Fibroblast of skin of scalp (primary cell): ENCODE measurements at places on chromosomes 12 and 14.

DNA sequence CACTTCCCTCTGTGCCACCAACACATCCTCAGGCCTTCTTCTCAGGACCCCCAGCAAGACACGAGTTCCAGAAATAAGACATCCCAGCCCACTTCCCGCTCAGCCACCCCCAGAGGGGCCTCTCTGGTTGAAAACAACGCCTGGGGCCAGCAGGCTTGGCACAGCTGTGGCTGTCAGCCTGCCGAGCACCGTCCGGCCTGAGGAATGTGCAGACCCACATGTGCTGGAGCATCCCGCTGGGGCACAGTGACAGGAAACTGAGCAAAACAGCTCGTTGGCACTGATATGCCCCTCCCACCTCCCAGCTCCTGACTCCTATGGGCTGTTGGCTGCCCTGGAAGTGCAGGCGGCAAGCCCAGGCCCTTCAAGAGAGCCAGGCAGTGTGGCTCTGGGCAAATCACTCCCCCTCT is 1.4 kb downstream of the SYNE3 start:
- peak; percentile 85 for DNase-seq

DNA sequence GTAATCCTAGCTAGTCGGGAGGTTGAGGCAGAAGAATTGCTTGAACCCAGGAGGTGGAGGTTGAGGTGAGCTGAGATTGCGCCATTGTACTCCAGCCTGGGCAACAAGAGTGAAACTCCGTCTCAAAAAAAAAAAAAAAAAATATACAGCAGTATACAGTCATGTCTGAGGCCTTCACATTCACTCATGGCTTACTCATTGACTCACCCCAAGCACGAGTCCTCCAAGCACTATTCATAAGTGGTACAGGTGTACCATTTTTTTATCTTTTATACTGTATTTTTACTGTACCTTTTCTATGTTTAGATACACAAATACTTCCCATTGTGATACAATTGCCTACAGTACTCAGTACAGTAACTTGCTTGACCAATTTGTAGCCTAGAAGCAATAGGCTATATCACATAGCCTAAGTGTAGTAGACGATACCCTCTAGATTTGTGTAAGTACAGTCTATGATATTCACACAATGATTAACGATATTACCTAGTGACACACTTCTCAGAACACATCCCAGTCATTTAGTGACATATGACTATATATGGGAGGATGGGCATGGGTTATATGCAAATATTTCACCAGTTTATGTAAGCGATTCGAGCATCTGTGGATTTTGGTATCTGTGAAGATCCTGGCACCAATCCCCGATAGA is 12.2 kb downstream of the LLPH start:
- DNase-seq: no peak

- no peak for DNase-seq
Observed at GRCh38 chr12:32989705-32990104, 93.1 kb upstream of the PKP2 start.

GRCh38 chr14:92520102-92521057 is 6.8 kb downstream of the RIN3 start:
- no peak for DNase-seq

GRCh38 chr14:38786921-38787320 is 316.1 kb downstream of the SEC23A start:
- no peak for DNase-seq

DNA sequence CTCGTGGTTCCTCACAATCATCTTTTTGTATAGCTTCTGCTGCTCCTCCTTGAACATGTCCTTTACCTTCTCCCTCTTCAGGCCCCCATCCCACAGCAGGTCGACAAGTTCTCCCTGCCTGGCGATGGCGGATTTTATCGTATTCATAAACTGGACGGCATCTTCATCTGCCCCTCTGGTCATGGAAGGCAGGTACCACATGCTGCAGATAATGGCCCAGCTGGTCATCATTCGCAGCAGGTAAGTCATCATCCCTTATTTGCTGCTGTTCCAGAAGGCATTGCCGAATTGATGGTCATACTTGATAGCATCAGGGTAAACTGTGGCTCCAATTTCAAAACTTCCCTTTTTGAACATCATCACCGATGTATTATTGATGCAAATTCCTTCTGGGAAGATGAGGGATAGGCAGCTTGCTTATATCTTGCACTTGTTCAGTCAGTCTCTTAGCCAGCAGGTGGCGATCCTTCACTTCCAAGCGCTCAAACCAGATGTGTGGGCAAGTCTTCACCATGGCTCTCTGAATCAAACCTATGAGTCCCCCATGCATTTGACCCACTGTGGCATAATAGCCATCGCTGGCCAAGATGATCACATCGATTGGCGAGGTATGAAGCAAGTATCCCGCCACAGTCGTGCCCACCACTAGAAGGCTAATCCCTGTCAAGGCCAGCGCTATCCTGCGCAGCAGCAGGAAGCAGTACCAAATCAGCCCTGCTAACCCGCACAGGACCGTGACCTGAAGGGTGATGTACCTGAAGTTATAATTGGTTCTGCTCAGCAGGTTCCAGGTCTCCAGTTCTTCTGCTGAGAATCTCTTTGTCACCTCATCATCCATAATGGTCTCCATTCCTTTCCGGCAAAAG is 381.5 kb upstream of the STXBP6 start:
- no peak for DNase-seq

- no peak for DNase-seq
Observed at GRCh38 chr14:92175811-92176210, 54.0 kb downstream of the CPSF2 start.

- DNase-seq: no peak
Observed at GRCh38 chr14:76917745-76918255, 91.6 kb downstream of the LRRC74A start.

DNA sequence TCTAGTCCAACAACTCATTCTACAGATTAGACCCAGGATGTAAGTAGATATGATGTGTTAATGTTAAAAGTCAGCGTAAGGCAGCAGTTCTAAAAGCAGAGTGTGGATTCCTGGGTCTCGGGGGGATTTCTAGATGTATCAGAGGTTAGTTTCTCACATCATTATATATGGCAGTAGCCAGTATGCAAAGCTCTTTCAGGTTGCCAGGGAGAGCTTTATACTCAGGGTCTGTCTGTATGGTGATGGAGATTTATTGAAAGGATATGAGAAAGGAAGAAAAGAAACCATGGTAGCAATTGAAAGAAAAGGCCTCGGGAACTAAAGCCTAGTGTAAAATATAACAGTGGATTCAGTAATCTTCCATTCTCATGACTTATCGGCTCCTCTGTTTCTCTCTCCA is 26.2 kb upstream of the PAWR start:
- no peak for DNase-seq

DNA sequence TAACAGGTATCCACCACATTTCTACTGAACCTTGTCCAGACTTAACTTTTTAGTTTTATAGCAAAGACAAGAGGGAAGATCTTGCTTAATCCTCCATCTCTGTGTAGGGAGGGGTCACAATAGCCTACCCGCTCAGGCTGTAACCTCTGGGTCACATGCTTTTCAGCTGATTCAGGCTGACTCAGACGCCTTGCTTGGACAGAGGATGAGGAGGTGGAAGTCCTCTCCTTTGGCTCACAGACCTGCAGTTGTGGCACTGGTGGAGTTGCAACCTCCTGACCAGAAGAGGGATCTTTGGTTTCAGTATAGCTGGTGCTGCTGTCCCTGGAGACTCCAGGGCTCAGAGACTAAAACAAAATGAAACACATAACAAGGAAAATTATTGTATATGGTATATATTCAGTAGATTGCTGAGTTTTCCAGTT is 16.2 kb downstream of the ACIN1 start:
- peak; percentile 86 for DNase-seq

GRCh38 chr12:53695152-53696145 is 19.6 kb upstream of the ATP5MC2 start:
- peak; percentile 61 for DNase-seq

DNA sequence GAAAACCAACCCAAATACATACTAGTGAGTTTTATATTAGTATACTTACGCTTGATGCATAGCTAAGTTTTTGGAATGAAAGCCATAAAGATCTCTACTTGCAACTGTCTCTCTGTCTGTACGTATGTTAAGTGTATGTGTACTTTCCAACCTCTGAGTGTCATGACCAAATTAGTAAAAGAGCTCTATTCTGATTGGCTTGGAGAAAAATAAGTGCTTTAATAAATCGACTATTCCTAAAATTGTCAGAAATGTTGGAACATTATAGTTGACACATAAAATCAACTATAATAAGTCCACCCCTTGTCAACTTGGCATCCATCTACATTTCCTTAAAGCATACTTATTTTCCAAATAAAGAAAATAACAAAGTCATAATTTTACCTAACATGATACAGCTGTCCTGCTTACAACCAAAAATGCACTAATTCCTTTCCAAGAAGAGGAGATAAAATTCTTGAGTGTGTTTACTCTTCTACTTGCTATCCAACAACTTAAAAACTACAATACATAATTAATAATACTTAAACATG is 507.4 kb upstream of the ATP2B1 start:
- no peak for DNase-seq

DNA sequence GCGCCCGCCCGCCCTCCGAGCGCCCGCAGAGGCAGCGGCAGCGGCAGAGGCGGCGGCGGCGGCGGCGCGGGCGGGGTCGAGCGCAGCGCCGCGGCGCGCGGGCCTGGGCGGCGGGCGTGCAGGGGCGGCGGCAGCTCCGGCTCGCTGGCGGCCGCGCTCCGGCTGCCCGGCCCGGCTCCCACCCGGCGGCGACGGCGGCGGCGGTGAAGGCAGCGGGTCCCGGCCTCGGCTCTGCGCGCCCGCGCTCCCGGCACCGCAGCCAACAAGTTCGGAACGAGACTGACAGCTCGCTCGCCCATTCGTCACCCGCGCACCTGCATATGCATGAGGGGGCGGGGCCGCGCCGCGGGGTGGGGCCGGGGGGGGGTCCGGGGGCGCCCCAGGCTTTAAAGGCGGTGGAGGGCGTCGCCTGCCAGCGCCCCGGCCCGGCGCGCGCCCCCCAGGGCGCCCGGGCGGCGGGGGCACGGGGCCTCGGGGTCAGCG is at the start of gene JAG2:
TSS of gene JAG2 (minus strand) at position 281 of the 483 bp plus-strand sequence. CDS start 356 bp downstream, outside the sequence.
- no peak for DNase-seq

GRCh38 chr12:21054334-21054733 is 76.7 kb upstream of the SLCO1B1 start:
- DNase-seq: peak; percentile 5

DNA sequence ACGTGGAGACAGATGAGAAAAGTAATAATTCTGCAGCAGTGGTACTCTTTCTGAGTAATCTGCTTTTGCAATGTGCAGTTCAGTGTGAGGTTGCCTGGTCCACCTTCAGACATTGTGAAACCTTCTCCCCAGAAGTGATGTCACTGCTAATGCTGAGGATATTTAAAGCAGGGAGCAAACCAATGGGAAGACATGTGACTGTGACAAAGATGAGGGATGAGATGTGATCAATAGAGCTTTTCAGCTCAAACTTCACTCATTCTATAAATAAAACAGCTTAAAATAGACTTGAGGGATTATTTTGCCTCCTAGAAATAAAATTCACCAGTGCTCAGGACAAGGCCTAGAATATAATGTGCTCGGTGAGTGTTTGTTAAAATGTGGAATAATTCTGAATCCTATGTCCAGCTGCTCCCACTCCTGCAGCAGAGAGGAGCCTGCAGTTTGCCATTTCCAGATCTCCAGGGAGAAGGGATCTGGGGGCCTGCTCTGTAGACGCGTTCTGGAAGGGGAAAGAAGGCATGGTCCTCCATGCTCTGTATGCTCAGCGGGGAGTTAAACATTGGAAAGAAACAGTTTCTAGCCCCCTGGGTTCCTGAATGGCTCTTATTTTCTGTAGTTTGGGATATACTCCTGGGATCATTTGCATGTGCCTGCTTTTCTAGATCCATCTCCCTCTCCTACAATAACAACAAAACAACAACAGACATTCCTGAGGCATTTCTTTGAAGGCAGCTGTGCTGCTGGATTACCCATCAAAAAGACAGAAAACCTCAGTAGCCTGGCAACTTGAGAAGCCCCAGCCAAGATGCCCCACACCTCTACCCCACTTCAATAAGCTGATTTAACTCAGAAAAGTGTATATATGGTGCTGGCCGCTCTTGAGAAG is 8.9 kb downstream of the SLC7A8 start:
- no peak for DNase-seq

DNA sequence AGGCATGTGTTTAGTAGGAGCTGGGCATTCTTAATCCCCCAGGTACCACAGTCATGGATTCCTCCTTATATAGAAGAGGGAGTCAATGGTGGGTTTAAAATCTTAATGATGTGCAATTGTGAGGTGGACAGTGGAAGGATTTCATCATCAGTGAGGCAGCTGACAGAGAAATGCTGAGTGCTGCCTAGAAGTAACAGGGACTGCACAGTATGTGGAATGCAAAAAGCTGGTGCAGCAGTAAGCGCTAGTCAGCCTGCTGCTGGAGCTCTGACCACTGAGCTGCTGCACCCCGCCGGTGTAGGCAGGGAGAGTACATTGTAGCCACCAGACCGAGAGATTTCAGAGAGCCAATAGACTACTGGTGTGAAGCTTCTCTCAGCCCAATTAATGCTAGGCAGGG is 80.5 kb upstream of the DACT1 start:
- no peak for DNase-seq

DNA sequence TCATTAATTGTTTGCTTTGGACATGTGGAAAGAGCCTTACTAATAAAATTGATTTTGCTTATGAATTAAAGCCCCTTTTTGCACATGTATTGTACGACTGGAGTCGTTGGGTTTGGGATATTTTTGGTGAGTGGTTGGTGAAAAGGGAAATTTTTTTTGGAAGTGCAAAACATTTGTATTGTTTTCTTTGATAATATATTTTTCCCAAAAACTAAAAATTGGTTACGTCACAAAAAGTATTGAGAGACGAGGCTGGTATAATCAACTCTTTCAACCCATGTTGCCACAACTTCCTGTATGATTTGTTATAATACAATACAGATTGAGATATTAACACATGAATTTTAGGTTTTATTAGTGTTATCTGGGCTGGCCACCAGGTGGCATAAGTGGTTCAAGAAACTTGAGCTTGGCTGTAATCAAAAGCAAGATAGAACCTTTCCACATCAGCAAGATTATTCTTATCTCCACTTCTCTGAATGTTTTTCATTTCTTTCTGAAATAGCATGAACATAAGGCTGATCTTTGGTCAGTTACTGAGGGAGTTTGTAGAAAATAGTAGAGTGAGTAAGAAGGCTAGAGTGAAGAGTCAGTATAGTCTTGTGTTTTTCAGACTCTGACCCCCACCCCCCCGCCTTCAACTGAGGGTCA is 8.7 kb downstream of the NGDN start:
- peak; percentile 69 for DNase-seq

GRCh38 chr14:96928779-96929380 is 131.7 kb downstream of the VRK1 start:
- DNase-seq: no peak

DNA sequence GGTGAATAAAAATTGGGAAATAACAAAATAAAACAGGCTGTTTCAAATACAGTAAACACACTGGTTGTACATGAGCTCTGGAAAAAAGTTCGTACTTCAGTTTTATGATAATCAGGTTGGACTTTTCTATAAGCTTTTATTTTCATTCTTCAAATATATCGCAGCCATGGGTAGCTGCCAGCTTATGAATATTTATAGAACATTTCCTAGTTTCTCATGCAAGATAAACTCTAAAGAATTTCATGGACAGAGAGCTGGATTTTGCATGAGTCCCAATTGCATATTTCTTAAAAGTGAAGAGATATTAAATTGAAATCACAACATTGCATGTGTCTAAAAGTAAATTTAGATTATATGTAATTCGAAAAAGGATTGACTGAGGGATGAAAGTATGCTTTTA is 827.6 kb downstream of the SLC6A15 start:
- peak; percentile 61 for DNase-seq

- no peak for DNase-seq
Observed at GRCh38 chr12:126718365-126718764, 1548.6 kb upstream of the TMEM132C start.

- no peak for DNase-seq
Observed at GRCh38 chr14:96663491-96664067, 133.6 kb upstream of the VRK1 start.
